ENCODE measurements at places on chromosomes 2 and 18.

- DNase-seq: no peak
Measured at GRCh38 chr18:43627848-43628530, 350.7 kb upstream of the SYT4 start.

DNA sequence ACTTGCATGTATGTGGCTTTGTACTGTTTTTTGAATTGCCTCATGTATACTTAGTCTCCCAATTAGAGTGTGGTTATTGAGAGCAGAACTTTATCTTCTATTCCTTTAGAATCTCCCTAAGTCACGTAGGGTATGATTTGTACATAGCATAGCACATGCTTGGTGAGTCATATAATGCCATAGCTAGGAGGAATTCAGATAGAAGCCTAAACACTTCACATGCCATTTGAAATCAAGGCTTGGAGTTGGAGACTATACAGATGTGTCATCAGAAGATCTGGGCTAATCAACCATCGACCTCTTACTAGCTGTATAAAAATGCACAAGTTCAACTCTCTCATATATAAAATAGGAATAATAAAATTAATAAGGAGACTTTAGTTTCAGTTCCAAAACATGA lies 222.6 kb upstream of the ST6GAL2 start:
- no peak for DNase-seq

DNA sequence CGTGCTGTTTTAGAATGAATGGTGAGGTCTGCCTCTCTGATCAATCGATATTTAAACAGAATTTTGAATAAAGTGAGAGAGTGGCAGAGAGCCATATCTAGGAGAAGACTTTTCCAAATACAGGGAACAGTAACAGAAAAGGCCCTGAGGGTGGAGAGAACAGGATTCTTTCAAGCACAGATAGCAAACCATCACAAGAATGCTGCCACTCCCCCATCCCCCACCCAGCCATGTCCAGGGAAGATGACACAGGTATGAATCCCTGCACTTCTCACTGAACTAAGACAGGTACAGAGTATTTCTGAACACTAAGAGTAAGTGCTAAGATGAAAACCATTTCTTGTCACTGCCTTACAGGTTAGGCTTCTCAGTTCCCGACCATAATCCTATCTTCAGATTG lies 23.6 kb downstream of the LRATD1 start:
- DNase-seq: no peak

GRCh38 chr18:77032181-77032701 lies 100.3 kb downstream of the MBP start:
- DNase-seq: no peak

DNA sequence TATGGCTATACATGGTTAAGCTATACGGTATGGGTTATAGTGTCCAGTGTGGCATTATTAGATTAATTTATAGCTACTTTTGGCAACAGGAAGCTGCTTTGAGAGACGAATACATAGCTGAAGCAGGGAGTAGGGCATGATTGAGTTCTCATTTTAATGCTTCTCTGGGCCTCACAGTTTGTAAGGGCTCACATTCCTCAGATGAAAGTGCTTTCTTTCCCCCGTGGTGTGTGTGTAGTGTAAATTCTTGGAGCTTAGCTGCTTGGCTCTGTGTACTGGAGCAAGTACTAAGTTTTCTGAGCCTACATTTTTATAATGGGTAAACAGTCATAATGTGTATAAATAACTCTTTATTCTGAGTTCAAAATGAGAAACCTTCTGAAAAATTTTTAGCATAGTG lies 173.7 kb downstream of the PTPRM start:
- no peak for DNase-seq

- no peak for DNase-seq
Measured at GRCh38 chr2:37585982-37586621, 85.3 kb downstream of the CDC42EP3 start.

GRCh38 chr2:149068225-149068995 lies 29.9 kb downstream of the LYPD6B start:
- DNase-seq: no peak

GRCh38 chr2:73983322-73984202 lies 1.1 kb upstream of the TET3 start:
- DNase-seq: no peak

- DNase-seq: no peak
Measured at GRCh38 chr2:127094509-127095366, 12.2 kb downstream of the BIN1 start.

DNA sequence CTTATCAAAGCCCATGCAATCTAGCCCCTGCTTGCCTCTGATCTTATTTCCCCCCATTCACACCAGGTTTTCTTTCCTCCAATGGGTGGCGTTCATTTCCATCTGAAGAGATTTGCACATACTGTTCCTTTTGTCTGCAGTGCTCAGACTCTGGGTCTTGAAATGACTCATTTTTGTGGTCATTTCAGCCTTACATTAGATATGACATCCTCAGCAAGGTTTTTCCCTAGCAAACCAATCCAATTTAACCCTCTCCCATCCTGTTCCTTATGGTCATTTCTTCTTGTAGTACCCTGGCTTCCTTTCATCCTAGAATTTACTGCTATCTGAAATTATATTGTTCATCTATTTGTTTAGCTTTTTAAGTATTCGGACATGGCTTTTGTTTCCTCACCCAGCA lies 42.5 kb upstream of the SCN1A start:
- DNase-seq: no peak

DNA sequence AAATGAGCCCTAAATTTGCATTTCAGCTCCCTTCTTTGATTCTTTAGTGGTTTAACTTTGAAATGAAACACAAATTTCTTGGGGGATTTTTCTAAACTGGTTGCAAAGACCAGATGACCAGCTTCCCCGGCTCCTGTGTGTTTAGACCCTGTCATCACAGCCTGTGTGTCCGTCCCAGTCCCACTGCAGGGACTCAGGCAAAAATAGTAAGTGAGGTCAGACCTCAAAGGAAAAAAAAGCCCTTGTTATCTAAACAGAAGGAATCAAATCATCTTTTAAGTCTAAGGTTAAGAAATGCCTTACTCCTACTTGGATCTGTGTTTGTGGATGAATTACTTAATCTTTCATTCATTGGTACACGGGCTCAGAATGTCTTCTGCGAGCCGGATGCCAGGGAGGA lies 423.7 kb downstream of the LPIN1 start:
- no peak for DNase-seq

GRCh38 chr2:35989503-35989902 lies 366.1 kb upstream of the CRIM1 start:
- DNase-seq: no peak

- DNase-seq: no peak
Measured at GRCh38 chr2:205744074-205744591, 61.8 kb downstream of the NRP2 start.

DNA sequence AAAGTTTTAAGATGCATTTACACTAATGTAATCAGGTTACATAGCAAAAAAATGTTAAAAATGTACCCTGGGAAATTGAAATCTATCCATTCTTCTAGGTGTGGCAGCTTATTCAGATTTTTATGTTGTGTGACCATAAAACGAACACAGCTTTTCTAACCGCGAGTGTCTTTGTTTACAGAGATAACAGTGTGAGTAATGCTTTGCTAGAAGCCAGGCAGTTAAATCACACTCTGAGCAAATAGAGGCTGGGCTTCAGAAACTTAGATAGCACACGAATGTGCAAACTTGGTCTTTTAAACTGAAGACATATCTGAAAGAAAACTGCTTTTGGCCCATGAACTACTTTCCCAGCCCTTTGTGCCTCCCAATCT lies 116.1 kb downstream of the SPTBN1 start:
- no peak for DNase-seq

GRCh38 chr2:104046466-104046865 lies 807.4 kb upstream of the POU3F3 start:
- DNase-seq: no peak

DNA sequence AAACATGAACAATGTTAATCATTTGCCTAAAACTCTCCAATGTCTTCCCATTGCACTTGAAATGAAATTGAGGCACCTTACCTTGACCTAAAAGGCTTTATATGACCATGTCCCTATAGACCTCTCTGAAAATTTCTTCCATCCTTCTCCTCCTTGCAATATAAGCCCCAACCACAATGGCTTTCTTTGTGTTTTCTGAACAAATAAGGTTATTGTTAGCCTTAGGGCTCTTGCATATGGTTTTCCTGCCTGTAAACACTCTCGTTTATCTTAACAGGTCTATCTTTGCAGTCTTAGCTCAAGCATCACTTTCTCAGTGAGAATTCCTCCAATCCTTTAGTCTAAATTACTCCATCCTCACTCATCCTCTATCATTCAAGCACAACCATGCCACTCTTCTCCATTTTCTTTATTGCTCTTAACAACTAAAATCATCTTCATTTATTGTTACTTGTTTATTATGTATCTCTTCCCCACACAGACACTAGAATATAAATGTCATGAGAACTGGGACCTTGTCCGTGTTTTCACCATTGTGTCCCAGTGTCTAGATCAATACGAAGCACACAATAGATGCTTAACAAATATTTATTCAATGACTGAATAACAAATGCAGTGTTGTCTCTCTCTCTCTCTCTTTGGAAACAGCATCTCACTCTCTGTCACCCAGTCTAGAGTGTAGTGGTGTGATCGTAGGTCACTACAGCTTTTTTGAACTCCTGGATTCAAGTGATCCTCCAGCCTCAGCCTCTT lies 129.3 kb downstream of the RDH14 start:
- no peak for DNase-seq

DNA sequence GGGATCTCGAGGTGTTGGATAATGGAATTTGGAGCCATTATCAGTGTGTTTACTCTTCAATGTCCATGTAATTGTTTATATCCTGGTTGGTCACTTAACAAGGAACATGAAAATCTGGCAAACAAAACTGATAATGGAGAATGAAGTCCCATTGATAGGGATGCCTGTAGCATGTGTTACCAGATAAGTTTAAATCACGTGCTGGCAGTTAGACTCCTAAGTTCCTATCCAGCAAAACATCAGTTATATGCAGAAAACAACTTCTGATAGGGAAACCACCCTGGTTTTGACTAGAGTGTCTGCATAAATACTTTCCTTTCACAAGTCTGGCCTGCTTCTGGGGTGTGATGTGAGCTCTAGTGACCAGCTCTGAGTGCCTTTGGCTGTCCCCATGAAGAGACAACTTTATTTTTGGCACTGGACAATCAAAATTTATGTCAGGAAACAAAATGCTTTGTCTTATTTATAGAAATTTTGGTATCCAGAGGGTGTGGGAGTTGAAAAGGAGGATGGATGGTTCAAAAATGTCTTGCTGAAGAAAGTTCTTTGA lies 82.0 kb downstream of the FHOD3 start:
- no peak for DNase-seq

GRCh38 chr2:163626639-163627109 lies 109.1 kb downstream of the FIGN start:
- DNase-seq: no peak

DNA sequence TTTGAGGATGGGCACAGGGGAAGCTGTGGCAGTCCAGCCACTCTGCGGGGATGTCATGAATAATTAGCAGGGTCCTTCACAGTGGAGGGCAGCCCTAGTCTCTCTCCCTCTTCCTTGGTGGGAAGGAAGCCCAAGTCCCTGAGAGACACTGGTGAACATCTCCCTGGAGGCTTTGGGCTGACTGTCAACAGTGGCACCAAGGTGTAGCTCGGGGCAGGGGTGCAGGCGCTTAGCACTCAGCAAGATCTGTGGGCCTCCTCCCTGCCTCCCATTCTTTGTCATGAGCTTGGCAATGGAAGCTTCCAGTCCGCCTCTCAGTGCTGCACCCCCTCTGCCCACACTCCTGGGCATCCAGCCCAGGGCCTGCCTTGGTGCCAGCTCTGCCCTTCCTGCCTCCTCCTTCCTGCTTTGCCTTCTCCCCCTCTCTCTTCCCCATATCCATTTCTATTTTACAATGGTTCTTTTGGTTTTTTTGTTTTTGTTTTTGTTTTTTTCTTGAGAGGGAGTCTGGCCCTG lies 59.4 kb downstream of the STEAP3 start:
- DNase-seq: no peak

DNA sequence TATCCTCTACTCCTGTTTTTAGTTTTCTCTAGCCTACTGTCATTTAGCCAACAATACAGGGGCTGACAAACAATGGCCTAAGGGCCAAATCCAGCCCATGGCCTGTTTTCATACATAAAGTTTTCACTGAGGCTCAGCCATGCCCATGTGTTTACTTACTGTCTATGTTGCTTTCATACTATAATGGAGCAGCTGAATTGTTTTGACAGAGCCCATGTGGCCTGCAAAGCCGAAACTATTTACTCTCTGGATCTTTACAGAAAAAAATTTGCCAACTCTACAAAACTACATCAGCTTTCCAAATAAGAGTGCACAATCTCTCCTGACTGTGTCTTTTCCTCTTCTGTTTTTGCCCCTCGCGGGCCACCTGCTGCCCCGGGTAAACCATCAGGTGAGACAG lies 24.0 kb downstream of the LGALSL start:
- no peak for DNase-seq

- no peak for DNase-seq
Measured at GRCh38 chr2:231923951-231924888, 2.0 kb downstream of the NPPC start.

Data from GM18507 (cell line).